Substantia nigra (tissue), 51 donors: ENCODE measurements at places on chromosomes 5 and 9.

DNA sequence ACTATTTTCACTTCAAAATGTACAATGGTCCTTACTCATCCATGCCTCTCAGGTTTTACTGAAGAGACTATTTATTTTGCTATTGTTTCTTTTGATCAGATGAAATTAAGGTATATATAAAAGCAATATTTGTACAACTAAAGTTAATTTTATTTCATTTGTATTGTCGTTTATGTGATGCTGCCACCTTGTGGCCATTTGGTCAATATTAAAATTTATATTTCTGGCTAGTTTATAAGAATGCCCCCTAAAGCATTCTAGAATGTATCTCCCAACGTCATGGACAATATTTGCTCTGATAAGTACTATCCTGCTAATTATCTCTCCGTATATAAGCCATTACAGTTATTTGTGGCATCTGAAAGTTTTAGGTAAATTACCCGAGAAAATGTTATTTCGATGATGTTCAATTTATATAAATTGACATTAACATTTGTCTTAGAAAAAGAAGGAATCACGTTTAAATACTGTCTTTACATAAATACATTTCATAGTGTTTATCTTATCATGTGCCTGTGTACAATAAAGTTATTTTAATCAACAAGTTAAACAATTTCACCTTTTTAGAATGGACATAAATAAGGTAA, 680.0 kb downstream of the TAF11L14 start:
- DNase-seq: no peak

- no peak for DNase-seq
These were observed 37.1 kb downstream of the AK8 start for GRCh38 chr9:132840980-132841379.

GRCh38 chr5:125976421-125977000, 446.7 kb upstream of the GRAMD2B start:
- DNase-seq: no peak

- DNase-seq: no peak
These were observed 6.1 kb downstream of the ST6GALNAC4 start for GRCh38 chr9:127910613-127911205.

DNA sequence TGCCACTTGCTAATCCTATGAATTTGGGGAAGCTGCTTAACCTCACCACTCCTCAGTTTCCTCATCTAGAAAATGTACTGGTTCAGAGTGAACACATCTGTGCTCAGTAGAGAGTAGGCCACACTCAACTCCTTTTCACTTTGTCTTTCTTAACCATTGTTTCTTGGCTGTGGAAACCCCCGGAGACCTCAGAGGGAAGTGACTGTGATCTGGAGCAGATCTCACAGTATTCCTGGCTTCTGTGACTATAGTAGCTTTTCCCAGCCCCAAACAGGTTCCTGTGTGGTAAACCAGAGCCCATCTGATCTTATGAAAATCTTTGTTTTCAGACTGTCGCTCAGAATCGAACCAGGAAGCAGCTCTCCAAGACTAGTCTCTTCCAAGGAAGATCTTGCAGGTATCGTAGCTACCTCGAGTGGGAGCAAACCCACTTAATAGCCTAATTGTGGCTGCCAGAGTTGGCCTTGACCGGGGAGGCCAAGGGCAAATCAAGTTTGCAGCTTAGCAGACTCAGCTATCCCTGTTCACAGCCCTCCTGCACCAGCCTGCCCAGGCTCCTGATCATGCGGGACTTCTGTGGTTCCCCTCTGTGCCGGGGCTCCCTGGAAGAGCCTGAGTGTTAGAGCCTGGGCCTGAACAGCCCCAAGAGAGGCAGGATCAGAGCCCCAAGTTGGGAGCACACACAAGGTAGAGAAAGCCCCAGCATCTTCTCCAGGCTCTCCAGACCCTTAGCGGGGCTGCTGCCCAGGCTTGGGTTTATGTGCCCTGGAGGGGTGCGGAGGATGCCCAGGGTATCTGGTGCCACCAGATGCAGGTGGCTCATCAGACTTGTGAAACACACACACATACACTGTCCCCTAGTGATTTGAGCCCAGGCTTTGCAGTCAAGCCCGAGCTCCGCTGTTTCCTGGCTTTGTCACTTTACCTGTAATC, 52.2 kb upstream of the ANGPTL2 start:
- no peak for DNase-seq

DNA sequence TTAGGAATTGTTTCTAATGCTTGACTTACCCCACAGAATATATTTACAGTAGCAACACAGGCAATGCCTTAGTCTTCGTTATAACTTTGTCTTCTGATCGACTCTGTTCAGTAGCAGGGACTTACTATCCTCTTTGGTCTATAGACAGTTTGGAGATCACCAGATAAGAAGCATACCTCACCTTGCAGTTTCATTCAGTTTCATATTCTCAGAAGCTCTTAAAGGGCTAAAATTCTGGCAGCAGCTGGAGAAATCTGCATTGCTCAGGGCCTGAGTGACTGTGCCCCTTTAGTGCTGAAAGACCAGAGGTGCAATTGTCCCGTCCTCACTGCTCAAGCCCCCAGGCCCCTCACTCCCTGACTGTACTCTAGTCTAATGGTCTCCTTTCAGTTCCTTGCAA, 26.0 kb downstream of the ZBTB43 start:
- DNase-seq: no peak
